ENCODE measurements at places on chromosomes 11 and 22. TPM values are rescaled to one million over a fixed set of nuclear protein-coding genes. Genes with fewer than 3 reads are reported as not detected.

LRP4 gene
- total RNA-seq: 7.5 TPM

- no peak for DNase-seq
These were observed 6.0 kb downstream of the PKNOX2 start for GRCh38 chr11:125170510-125171031.

- DNase-seq: no peak
These were observed 52.8 kb downstream of the LRRC32 start for GRCh38 chr11:76617553-76618265.

DNA sequence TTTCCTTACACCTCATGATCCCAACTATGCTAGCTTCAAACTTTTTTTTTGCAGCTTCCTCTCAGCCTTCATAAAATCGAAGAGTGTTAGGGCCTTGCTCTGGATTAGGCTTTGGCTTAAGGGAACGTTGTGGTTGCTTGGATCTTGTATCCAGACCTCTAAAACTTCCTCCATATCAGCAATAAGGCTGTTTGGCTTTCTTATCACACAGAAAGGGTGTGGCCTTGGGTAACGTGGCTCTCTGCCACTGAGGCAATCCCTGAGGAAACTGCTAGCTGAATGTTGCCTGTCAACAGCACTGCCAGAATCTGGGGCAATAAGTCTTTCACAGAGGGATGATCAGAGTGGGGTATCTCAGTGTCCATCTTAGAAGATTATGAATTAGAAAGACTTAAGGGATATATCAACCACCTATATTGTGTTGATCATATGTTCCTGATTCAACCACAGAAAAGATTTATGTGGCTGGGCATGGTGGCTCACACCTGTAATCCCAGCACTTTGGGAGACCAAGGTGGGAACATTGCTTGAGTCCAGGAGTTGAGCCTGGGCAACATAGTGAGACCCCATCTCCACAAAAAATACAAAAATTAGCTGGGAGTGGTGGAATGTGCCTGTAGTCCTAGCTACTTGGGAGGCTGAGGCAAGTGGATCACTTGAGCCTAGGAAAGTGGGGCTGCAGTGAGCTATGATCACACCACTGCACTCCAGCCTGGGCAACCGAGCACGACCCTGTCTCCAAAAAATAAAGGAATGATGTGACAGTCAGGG is 12.5 kb upstream of the CUL5 start:
- no peak for DNase-seq

- DNase-seq: no peak
These were observed 11.5 kb upstream of the SUN2 start for GRCh38 chr22:38767313-38767712.

- DNase-seq: no peak
These were observed at the start of gene PAMR1 for GRCh38 chr11:35525501-35526175. Gene PAMR1 (minus strand): TSS chr11:35525616. CDS start chr11:35525585, 31 bp downstream.
